Activated CD4-positive, alpha-beta T cell treated with anti-CD3 and anti-CD28 coated beads, Interleukin-2, amount 50 U/mL, for 24 hours (primary cell): ENCODE measurements at places on chromosomes 2 and 18.

DNA sequence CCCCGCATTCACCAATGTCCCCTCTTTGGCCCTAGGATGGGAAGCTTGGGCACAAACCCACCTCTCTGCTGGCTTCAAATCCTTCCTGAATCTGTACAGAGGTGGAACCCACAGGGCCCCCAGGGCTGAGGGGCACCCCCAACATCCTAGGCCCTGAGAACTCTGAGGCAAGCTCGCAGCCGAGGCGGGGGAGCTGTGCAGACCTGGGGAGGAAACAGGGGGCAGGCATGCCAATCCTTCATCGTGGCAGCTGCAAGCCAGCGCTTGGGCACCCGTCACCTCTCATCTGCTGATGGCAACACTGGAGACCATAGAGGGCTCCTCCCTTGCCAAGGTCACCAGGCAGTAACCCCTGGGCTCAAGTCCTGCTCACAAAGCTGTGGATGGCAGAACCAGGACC lies 10.8 kb downstream of the ECEL1 start:
- no peak for DNase-seq

DNA sequence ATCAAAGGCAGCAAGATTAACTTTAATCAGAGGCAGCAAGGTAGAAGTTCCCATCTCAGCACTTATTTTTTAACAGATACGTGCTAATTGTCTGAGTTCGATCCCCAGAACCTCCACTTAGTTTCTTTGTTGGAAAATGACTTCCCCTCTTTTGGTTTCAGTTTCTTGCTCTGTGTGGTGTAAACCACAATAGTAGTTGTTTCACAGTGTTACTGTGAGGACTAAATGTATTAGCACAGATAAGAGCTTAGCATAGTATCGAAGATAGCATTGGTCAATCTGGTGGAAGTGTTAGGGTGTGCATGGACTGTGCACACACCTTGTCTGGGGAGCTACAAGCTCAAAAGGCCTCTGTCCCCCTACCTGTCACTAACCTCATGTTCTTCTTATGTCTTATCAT lies 988.3 kb upstream of the GYPC start:
- no peak for DNase-seq

DNA sequence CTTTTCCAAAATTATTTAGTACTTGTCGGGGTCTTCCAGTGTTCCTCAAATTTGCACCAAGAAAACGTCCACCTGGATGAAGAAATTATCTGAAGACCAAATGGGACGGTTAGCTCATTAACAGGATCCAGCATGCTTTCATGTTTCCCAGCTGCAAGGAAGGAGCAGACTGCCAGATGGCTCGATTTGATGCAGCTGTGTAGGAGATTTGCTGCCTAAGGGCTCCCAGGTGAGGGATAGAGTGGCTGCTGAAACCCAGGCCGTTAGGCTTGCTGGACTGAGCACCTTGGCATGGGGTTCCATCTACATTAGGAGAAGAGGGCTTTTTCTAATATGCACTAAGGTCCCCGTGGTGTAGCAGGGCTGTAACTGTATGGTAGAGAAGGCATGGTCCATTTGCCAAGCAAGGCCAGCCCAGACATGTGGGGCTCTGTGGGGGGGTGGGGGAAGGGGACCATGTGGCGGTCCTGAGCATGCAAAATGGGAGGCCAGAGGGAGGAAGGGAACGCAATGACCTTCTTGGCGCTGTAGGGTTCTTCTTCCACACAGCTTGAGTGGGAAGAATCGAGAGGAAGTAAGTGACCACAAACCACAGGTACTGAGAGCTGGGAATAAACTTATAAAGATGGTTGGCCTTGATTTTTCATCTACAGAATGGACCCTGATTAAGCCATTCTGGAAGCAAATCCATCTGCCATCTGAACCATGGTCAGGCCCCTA lies 144.0 kb downstream of the TMEM163 start:
- DNase-seq = no peak

DNA sequence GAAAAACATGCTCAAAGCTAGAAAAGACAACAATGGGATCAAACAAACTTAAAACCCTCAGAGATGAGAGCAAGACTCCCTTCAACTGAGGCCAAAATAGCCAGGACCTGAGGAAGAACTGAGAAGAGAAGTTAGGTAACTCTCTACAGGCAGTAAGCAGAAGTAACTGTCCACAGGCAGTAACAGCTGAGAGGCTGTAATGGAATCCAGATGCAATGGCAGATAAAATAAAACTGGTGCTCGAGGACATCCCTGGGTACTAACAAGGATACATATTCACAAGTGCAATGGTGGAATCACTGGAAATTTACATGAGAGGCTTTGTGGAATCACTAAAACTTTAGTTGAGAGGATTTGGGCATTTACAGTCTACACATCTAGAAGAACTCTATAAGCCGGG lies 30.4 kb upstream of the C2orf66 start:
- DNase-seq = no peak

DNA sequence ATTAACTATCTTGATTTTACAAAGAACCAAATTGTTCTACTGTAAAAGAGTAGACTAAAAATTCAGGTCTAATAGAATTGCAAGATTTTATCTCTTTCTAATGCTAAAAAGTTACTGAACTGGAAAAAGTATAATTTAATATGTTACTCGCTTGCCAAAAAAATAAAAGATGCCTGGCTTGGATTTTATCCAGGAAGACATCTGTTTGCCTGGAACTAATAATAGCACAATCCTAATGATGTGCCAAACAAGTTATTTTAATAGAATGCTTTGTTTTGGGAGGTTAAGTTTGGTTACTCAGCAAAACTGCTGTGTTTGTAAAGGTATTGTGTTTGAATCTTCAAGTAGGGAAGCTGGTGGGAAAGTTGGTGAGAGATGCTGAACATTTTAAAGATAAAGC lies 19.4 kb upstream of the ZSWIM2 start:
- DNase-seq = no peak

- DNase-seq = no peak
These were observed 3.3 kb downstream of the HOXD3 start for GRCh38 chr2:176160251-176160985.

DNA sequence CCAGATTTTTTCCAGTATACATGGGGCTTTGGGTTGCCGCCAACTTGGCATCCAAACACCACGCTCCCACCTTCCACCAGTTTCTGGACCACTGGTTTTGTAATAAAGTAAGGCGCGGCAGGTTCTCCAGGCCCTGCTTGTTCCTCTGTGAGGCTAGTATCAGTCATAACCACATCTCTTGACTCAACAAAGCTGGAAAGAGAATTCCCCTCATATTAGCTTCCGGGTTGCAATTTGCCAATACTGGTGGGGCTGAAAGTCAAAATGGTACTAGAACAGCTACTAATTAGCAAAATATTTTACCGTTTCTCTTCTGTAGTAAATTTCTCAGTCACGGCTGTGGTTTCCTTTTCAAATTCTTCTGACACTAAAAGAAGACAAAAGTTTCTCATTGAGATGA lies 25.0 kb downstream of the TTN start:
- DNase-seq = no peak

DNA sequence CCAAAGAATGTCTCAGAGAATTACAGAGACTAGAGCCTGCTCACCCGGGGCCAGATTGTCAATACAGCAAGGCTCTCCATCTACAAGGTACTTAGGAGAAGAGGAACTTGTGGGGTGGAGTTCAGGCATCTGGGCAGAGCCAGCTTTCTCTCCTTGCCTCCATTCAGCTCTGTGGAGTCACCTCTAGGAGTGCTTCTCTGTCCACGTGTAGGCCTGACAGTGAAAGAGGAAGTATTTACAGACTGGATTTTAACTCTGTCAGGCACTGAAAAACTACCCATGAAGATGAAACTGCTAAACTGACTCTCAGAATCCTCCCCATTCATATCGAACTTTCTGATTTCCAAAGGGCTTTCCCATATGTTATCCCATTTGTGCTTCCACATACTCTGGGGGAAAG lies 315.6 kb downstream of the SETBP1 start:
- no peak for DNase-seq

DNA sequence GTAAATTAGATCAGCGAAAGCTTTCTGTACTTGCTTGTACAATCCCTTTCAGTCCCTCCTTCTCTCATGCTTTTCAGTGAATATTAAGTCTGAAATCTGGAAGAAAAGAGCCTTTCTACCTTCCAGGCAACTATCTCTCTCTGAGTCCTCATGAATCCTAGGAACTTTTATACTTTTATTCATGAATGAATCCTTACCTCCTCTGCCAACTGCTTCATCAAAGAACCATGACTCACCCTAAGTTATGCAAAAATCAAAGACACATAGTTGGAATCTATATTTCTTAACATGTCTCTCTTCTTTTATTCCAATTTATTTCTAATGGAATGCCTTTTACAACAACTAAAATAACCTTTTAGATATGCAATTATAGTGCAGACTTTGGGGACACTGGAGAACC lies 394.2 kb downstream of the CLIP4 start:
- DNase-seq = no peak

GRCh38 chr18:46469186-46469915 lies 187.7 kb downstream of the LOXHD1 start:
- no peak for DNase-seq

DNA sequence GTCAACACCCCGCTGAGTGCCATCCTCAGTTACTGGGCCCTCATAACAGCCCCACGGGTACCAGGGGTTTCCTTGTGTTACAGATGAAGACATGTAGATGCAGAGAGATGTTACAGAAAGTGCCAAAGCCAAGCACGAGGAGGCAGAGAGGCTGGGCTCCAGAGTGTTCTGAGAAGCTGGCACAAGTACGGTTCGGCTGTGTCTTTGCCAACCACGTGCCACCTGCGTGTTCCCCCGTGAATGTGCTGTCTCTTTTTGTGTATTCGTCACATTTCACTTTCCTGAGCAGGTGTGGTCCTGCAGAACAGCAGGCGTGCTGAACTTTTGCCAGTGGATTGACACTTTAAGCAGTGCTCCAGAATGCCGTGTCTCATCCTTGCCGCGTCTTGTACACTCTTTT lies 124.6 kb downstream of the NCK2 start:
- no peak for DNase-seq

- no peak for DNase-seq
These were observed 42.6 kb upstream of the DARS1 start for GRCh38 chr2:136028001-136028400.

GRCh38 chr2:172698041-172698863 lies 37.4 kb upstream of the RAPGEF4 start:
- no peak for DNase-seq

DNA sequence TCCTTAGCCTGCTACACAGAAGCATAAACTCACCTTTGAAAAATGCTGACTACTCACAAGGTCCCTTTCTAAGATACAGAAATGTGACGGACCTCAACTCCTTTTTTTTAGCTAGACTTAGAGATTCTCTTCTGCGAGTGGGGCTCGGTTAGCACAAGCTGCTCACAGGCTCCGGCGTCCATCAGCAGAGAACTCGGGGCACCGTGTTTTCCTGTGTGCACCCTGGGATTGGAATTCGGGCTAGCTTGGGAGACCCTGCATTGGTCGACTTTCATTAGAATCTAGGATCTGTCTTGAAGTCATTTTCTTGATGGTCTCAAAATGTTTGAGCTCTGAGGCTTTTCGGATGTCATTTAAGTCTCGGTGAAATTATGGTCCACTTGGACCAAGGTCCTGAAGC lies 191.2 kb downstream of the GBX2 start:
- no peak for DNase-seq

GRCh38 chr2:171102802-171103201 lies 57.9 kb downstream of the TLK1 start:
- DNase-seq = no peak

- DNase-seq = no peak
These were observed 3.3 kb downstream of the SEMA4C start for GRCh38 chr2:96866586-96866985.

DNA sequence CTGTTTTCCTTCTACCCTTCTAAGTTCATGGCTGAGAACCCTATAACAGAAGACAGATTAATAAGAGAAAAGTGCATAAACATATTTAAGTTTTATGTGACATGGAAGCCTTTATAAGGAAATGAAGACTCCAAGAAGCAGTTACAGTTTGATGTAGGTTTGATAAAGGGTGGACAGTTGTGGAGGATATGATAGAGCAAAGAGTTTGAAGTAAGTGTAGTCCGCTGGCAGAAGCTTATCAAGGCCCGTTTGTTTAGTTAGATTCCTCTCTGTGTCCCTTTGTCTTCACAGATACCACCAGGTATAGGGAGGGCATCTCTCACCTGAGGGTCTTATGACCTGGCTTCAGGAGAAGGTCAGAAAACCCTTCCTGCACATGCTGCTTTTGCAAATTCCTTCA lies 10.4 kb upstream of the CASP8 start:
- DNase-seq = no peak

- no peak for DNase-seq
These were observed 501.0 kb downstream of the EIPR1 start for GRCh38 chr2:2876331-2877221.

DNA sequence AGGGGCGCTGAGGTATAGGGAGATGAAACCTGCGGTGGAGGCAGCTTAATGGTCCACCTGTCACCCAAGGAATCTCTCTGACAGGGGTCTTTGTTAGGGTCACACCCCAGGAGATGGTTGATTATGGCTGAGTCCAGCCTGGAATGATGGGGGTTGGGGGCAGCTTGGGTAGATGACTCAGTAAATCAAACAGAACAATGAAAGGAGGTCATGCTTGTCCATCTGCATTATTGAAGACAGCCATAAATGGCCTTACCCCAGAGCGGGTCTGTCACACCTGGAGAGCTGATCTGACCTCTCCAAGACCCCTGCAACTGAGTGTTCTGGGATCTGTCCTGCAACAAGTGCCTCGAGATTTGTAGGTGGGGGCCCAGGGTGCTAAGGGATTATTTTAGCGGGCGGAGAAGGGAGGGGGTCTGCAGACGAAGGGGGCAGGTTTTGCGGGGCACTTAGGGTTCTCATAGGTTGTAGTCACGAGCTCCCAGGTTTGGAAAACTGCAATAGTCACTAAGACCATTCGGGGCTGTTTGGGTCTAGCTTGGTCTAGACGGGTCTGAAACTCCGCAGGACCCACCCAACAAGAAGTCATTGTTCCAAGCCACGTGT lies 771 bp upstream of the IGFBP2 start:
- DNase-seq = no peak

- DNase-seq = no peak
These were observed 418.3 kb downstream of the LPIN1 start for GRCh38 chr2:12164689-12165088.

GRCh38 chr2:234257859-234258561 lies 207.5 kb downstream of the SPP2 start:
- DNase-seq = no peak

DNA sequence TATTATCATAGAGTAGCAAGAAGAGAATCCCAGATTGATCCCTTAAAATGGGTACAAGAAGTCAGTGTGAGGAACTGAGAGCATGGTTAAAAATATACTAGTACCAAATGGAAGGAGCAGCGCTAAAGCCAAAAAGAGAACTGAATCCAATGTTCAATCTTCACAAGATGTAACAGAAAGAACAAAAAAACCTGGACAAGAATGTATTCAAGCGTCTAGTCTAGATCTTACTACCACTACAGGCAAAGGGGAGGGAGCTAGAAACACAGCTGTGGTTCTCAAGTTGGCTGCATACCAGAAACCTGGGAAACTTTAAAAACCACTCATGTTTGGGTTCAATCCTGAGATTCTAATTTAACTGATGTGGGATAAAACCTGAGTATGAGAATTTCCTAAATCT lies 57.5 kb downstream of the PIAS2 start:
- DNase-seq = no peak

DNA sequence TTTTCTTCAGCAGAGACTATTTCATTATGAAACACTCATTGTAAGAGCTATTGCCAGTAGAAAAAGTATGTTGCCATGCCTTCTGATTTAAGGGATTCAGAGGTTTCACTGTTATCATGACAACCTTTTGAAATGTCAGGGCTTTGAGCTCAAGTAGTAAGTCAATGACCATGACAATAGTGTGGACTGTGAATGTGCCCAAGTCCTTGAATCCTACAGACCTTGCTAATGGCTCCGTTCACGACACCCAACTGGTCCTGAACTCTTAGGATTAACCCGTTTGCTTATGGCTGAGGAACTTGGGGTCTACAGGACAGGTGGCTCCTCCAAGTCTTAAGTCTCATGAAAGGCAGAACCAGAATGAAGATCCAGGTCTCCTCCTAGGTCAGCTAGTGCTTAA lies 17.6 kb upstream of the KIDINS220 start:
- DNase-seq = no peak
